Amygdala (tissue), 56 donors: ENCODE measurements at places on chromosomes 2 and 18.

GRCh38 chr2:84962917-84963316 is 8.0 kb upstream of the KCMF1 start:
- DNase-seq, result no peak

- no peak for DNase-seq
Observed at GRCh38 chr2:20391951-20392699, 41.5 kb upstream of the PUM2 start.

DNA sequence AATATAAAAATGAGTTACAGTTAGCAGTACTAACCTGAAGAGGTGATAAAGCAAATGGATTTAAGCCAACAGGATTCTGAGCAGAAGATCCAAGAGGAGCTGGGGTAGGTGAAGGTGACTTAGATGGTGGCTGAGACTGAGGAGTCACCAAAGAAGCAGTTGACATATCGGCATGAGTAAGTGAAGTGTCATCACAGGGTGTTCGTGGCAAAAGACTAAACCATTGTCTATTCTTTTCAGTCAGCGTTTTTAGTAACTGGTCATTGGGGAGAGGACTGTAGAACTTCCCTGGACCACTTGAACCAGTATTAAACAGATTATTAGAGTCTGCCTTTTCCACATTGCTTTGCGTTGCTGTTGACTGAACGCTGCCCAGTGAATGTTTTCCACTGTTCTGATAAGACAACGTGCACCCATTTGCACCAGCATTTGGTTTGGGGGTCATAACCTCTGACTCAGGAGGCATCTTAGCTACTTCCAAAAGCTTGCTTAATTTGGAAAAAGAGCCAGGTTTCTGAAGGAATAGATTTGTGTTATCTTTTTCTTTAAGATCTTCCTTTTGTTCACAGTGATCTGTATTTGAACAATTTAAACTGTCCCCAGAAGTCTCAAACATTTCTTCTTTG is 63.3 kb upstream of the WDSUB1 start:
- DNase-seq, result no peak

DNA sequence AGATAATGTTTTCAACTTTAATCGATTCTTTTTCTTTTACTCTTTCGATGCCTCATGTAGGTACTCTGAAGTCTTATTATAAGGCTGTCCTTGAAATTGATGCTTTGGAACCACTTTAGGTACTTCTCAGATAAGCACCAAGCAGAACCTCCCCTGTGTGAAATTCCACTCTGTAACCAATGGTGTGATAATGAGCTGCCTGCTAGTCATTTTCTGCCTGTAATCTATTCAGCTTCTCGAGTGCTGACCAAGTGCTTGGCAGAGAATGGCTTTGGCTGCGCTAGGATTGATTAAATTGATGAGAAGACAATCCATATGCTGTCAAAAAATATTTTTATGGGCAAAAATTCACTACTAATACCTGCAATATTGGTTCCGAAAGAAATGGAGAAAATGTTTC is 132.1 kb upstream of the STON1 start:
- no peak for DNase-seq

- no peak for DNase-seq
Observed at GRCh38 chr2:204655101-204655500, 109.8 kb downstream of the PARD3B start.

DNA sequence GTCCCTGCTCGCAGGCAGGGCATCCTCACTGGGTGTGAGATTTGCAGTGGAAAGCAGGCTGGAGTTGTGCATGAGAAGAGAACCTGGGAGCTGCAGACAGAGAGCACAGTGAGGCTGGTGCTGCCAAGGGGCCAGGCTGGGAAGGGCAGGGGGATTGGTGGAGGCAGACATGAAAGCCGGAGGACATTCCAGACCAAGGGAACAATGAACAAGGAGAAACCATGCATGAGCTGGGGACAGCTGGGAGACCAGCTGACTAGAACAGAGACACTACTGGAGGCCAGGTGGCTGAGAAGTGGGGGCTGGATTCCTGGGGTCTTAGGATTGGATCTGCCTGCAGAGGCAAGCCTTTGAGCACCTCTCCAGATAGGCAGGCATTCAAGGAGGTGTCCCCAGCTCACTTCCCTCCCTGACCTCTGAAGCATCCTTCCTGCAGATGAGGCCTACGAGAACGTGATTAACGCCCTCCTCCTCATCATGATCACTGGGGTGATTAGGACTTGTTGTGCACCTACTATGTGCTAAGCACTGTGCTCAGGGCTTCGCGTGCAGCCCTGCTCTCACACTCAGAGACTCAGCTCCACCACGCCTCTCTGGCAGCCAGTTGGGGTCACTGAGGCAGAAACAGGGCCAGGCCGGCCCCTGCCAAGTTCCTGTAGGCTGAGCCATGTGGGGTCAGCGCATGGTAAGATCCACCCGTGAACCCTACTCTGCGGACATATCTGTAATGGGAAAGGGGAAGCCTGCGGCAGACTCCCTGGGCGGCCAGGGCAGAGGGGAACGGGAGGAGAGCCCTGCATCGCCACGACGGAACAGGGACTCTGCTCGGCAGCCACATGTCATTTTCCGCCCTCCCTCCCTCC is 74.8 kb upstream of the SLC66A3 start:
- peak; percentile 14 for DNase-seq

- no peak for DNase-seq
Observed at GRCh38 chr2:142682528-142682927, 194.9 kb upstream of the KYNU start.

DNA sequence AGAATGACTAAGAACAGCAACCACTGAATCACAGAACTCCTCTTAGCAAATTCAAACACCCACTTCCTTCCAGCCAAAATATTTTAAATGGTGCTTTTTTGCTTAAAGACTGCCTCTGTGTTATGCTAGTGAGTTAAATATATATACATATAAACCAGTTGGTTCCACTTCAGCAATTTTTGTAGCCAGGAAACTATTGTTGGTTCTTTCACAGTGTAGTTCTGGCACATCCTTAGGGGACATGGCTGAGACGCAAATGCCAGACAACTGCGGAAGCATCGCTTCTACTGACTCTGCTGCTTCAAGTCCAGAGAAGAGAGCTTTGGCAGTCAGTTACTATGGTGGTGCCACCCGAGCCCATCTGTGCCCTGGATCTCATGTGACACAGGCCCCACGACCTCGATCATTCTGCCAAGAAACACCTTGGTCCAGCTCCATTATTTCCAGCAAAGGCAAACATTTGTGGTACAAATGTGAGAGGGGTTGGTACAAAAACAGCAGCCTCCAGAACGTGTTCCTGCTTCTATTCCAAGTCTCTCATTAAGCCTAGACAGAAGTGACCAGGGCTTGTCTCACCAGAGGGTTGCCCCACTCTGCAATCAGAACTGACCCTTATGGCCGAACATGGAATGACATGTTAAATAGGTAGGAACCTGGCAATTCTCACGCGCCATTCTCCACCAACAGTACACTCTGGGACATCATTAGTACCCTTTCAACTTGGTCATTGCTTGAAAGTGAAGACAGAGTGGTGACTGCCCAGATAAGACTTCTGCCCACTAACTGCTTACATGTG is 117.8 kb upstream of the NRP2 start:
- no peak for DNase-seq
